GM04503 (cell line): ENCODE measurements at places on chromosomes 4 and X.
A peak's percentile ranks its signal among the peaks of the same experiment; 100 is the strongest.

GRCh38 chr4:17911608-17912007 lies 100.8 kb downstream of the NCAPG start:
- DNase-seq: no peak

- no peak for DNase-seq
Observed at GRCh38 chrX:120015145-120016067, 62.1 kb downstream of the RHOXF2B start.

DNA sequence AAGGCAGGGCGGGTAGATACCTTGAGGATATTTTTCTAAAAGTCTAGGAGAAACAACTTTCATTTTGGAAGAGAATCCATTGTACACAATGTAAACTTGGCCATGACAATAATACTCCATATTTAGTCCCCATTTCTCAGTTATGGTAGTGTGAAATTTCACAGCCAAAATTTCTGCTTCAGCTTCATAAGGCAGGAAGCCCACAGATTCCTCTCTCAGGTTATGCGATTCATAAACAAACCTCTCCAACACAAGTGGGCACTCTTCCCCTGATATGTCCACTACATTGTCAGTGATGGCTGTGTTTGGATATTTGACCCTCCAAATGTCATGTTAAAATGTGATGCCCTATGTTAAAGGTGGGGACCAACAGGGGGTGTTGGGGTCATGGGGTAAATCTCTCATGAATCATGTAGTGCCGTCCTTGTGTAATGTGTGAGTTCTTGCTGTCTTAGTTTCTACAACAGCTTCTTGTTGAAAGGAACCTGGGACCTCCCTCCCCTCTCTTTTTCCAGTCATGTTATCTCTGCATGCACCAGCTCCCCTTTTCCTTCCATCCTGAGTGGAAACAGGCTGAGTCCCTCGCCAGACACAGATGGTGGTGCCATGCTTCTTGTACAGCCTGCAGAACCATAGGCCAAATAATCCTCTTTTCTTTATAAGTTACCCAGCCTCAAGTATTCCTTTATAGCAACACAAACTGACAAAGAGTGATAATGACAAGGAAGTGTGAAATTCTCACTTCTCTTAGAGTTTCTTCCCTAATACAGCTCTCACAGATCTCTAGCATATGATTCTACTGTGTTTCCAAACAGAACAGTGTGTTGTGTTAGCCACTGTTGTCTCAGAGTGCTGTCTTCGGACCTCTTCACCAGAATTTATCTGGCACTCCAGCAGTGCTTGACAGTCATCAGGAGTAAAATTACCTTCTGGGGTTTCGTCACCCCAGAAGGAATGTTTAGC lies 598.4 kb upstream of the GNPDA2 start:
- no peak for DNase-seq

- DNase-seq: no peak
Observed at GRCh38 chrX:98203800-98204199, 1320.1 kb downstream of the RPA4 start.

DNA sequence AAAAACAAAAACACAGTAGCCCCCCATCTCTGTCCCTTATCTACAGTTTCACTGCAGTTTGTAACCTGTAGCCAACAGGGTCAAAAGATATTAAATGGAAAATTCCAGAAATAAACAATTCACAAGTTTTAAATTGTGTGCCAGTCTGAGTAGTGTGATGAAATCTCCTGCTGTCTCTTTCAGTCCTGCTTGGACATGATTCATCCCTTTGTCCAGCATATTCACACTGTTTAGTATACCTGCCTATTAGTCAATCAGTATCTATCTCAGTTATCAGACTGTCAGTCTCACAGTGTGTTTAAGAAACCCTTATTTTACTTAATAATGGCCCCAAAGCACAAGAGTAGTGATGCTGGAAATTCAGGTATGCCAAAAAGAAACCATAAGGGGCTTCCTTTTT lies 21.9 kb downstream of the CNOT6L start:
- DNase-seq: no peak

- no peak for DNase-seq
Observed at GRCh38 chr4:55127521-55127920, 2.1 kb upstream of the KDR start.

- no peak for DNase-seq
Observed at GRCh38 chrX:134764202-134764785, 106.0 kb upstream of the PLAC1 start.

DNA sequence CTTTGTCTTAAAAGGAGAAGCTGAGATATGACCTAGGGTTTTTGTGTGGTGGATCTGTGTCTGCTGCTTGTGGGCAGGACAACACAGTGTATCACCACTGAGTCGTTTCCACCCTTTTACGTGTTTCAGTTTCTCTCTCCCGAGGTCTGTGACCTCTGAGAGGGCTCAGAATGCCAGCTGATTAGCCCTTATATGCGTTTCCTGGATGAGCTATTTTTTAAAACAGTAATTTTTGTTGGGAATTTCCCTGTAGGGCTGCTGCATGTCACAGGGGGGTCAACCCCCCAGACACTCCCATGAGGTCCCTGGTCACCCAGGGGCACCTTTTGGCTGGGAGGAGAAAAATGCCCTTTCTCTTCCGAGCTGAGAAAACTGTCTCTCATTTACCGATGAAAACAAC lies 170.4 kb upstream of the CASK start:
- DNase-seq: no peak

DNA sequence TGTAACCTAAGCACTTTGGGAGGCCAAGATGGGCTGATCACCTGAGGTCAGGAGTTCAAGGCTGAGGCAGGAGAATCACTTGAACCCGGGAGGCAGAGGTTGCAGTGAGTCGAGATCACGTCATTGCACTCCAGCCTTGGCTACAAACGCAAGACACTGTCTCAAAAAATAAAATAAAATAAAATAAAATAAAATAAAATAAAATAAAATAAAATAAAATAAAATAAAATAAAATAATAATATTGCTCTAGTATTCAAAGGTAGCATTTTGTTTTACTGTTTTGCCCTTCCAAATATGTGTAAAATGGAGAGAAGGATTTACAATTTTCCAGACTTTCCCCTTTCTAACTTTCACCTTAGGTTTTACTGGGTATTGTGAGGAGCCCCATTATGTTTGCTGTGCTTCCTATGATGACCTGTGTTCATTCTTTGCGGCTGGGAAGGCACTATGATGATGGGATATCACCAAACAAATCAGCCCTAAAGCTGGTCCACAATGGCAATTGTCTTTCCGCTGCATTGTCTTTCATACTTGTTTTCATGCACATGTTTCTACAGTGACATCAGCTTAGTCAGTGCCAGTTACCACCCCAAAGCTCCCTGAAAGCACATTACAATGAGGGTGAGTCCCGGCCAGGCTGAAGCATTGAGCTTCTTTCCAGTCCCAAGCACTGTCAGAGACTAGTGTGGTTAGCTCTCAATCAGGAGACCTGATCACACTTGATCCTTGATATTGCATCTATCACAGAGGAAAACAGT lies 50.8 kb downstream of the DTHD1 start:
- no peak for DNase-seq

GRCh38 chr4:17665852-17666251 lies 51.4 kb downstream of the MED28 start:
- DNase-seq: no peak

DNA sequence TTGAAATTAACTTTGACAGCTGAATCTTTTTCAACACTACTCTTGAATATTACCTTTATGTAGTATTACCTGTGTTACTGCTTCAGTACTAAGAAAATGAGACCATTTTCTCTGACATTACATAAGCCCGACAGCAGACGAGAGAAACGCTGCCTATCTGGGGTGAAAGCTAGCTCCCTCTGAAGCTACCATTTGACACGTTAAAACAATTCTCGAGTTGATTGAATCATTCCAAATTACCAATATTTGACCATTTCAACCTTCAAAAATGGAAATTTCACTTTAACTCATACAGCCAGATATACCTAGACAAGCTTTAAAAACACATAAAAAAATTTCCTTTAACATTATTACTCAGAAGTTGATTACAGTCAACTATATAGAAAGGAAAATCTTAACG lies 836 bp downstream of the GPM6A start:
- DNase-seq: no peak

DNA sequence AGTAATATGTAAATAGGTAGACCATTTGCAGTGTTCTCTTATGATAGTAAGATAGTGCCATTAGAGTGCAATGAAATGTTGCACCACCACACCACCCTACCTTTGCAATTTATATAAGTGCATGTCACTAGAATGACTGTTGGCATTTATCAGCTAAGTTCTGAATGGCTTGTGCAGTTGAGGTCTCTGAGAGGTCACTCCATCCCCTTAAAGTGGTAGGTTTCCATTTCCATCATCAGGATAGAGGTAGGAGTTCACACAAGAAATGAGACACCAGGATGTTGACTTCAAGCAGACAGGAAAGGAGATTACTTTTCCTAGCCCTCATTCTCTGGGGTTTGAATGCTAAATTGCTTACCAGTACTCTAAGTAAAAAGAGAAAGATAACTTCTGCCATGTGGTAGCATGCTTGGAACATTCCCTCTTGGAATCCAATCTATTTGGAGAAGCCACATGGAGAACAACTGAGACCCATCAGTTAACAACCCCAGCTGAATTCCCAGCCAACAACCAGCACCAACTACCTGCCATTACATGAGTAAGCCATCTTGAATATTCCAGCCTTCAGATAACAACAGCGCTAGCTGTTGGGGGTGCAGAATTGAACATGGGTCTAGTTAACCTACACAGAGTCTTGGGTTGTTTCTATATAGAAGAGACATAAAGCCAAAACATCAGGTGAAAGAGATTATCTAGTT lies 6.7 kb upstream of the LRBA start:
- no peak for DNase-seq

DNA sequence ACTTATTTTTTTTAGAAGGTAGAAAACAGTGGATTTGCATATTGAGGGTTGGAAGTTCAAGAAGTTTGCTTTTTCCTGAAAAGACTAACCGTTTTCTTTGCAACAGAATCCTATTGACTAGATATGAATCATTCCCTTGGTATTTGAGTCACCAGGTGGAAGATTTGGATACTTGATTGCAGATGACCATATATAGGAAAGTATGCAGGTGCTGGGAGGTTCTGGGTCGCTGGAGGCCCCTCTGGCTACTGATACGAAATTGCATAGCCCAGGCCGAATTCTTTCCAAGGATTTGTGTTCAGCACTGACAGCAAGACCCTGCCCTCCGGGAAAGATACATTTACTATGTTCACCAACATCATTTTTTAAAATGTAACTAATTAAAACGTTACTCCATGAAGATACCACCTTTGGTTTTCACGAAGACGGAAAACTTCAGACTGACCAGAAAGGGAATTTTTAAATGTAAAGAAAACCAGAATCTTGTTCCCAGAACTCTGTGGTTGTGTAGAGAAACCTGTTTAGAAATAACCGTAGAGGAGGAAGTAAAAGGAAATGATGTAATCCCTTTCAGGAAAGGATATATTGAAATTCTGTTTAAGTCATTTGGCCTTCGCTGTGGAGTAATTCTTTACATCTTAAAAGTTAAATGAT lies 946 bp downstream of the ANXA3 start:
- DNase-seq: no peak

DNA sequence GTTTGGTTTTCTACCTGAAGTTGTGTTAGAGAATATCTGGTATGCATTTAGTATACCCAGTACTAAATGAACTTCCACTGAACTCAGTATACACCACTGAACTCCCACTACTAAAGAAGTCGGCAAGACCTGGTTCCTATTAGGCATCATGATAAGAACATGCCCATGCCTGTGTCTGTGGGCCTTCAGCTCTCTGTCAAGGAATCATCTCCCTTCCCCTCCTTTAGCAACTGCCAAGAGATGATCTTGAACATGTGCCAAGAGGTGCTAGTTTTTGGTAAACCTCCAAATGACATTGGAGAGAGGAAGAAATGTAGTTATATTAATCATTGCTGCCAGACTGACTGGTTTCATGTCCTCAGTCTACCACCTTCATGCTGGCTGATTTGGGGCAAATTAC lies 113.2 kb downstream of the ATP10D start:
- DNase-seq: no peak

DNA sequence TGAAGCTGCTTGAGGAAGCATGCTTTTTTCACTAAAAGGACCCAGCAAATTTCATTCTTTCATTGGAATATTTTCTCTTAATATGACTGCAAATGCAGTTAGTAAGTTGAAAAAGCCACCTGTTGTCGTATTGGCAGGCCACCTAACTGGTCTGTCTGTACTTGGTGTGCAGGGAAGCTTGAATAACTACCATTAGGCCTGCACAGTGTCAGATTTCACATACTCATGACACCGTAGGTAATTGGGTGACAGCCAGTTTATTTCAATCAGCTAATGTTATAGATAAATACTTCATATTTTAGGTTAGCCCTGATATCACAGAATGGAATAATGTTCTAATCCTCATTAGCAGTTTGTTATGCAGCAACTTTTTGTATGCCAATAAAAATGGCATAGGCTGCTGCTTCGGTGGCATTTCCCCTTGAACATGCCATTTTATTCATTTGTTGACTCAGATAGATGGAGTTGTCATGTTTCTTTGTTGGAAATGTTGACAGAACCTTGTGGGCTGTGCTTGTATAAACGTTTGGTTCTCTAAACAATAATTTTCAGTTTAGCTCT lies 173.7 kb downstream of the RPA4 start:
- no peak for DNase-seq

DNA sequence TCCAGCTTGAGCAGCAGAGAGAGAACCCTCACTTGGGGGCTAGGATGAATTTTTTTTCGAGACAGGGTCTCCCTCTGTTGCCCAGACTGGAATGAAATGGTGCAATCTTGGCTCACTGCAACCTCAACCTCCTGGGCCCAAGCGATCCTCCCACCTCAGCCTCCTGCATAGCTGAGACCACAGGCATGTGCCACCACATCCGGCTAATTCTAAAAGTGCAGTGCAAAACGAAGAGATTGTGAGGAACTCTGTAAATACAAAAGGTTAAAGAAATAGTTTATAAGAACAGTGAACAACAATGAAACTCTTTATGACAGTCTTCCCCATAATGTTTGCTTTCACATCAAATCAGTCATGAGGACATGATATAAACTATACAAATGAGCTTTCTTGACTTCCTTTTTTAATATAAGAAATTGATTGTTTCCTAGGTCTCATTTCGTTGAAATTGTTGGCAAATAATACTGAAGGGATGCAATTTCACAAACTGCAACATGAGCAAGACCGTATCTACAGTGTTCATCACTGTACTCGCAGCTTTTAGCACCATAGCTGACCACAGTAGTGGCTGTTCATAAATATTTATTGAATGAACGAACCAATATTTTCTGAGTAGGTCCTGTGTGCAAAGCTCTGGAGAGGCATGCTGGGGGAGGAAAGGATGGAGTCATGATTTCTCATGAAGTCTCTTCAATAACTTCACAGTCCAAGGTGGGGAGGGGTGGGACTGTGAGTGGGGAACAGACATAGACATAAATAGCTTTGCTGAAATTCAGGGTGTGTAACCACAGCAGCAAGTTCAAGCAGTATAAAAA lies 116.1 kb downstream of the SHROOM3 start:
- DNase-seq: no peak

GRCh38 chr4:98260579-98261404 lies at the start of gene RAP1GDS1:
Gene RAP1GDS1 (plus strand): TSS chr4:98261384. CDS start chr4:98261566, 182 bp downstream.
- peak; percentile 72 for DNase-seq

GRCh38 chr4:118398226-118399090 lies 45.7 kb upstream of the PRSS12 start:
- no peak for DNase-seq

DNA sequence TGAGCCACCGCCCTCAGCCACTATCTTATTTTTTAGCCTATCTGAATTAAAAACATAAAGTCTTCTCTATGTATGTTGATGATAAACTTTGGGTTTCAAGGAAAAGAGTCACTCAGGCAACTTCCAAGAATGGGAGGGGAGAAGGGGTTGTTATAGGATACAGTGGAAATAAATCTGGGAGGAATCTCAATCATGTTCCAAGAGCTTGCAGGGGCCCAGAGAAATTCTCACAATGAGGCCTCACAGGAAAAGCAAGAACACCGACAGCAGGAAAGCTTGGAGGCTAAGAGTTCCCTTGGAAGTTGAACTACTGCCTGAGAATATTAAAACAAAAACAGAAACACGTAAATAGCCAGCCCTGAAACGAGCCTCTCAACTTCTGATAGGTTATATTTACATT lies 384.6 kb upstream of the IGFBP7 start:
- DNase-seq: no peak
